IPS-NIHi11 (cell line): ENCODE measurements at places on chromosomes 2 and 18.
A peak's percentile ranks its signal among the peaks of the same experiment; 100 is the strongest.

GRCh38 chr18:51630706-51631105 lies 433.2 kb upstream of the MEX3C start:
- no peak for DNase-seq

DNA sequence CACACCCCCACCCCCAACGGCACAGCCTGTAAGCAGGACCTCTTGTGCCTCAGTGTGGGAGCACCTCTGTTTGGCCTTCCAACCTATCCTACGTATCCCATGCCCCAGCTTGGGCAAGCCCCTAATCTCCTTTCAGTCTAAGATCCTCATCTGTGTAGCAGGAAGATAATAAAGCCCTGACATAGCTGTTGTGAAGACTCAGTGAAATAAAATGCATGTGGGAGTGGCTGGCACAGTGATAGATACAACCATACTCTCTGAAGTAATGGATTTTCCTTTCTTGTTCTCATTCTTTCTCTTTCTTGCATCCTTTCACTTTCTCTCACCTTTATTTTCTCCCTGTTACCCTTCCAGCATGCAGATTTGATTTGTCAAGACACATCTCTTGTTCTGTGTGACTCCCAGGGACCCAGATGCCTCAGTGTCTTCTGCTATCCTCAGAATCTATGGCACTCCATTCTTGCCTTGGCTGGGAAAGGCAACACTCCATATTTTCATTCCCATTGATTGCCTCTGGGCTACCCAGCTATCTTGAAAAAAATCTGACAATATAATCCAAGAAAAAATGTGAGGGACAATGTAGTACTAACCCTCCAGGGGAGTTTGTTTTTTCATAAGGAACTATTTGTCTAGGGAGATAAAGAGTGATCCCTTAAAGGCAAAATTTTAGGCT lies 207.2 kb upstream of the SETBP1 start:
- no peak for DNase-seq

- no peak for DNase-seq
Observed at GRCh38 chr2:170087413-170087793, 90.5 kb upstream of the MYO3B start.

DNA sequence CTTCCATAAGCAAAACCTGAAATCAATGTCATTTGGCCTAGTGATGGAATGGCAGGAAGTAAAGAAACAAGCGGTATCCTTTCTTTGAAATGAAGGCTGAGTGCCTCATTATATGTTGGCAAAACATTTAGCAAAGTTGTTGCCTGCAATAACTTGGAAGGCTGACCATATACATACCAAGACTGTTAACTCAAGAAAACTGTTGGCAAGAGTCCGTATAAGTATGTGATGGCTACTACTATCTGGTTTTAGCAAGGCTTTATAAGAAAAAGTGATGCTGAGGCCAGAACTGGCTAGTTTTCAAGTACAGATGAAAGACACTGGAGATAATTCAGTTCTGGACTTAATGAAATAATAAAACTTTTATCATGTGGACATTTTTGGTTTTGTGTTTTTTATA lies 356.2 kb downstream of the ZNF521 start:
- no peak for DNase-seq

- DNase-seq, result no peak
Observed at GRCh38 chr2:74959106-74959751, 786 bp downstream of the POLE4 start.

- no peak for DNase-seq
Observed at GRCh38 chr2:28545590-28546200, 49.8 kb downstream of the PLB1 start.

DNA sequence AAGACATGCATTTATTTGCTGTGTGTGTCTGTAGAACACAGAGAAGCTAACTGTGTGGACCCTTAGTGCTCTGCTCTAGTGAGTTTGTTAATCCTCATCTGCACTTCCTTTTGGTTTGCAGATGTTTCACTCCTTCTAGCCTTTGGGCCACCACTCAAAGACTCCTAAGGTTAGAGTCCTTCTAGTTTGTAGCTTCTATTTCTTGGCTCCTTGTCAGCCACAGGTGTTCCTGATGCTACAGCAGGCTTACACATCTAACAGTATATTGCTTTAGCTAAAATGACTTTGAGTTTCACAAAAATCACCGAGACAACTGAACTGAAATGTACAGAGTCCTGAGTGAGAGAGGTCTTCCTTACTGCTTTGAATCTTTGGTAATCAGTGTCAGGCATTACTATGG lies 551.4 kb downstream of the NRXN1 start:
- DNase-seq, result no peak

GRCh38 chr2:73920577-73921545 lies 5.8 kb upstream of the DGUOK start:
- DNase-seq, result peak; percentile 86

DNA sequence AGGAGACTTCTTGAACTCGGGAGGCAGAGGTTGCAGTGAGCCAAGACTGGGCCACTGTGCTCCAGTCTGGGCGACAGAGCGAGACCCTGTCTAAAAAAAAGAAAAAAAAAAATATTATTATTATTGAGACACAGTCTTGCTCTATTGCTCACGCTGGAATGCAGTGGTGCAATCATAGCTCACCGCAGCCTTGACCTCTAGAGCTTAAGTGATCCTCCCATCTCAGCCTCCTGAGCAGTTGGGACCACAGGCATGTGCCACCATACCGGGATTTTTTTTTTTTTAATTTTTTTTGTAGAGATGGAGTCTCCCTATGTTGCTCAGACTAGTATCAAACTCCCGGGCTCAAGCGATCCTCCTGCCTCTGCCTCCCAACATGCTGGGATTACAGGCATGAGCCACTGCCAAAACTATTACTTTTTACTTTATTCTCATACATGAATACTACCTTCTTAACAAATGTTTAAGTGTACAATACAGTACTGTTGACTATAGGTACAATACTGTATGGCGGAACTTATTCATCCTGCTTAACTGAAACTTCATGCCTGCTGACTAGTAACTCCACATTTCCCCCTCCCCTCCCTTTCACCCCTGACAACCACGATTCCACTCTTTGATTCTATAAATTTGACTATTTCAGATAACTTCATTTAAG lies 15.5 kb downstream of the FBXO11 start:
- no peak for DNase-seq

DNA sequence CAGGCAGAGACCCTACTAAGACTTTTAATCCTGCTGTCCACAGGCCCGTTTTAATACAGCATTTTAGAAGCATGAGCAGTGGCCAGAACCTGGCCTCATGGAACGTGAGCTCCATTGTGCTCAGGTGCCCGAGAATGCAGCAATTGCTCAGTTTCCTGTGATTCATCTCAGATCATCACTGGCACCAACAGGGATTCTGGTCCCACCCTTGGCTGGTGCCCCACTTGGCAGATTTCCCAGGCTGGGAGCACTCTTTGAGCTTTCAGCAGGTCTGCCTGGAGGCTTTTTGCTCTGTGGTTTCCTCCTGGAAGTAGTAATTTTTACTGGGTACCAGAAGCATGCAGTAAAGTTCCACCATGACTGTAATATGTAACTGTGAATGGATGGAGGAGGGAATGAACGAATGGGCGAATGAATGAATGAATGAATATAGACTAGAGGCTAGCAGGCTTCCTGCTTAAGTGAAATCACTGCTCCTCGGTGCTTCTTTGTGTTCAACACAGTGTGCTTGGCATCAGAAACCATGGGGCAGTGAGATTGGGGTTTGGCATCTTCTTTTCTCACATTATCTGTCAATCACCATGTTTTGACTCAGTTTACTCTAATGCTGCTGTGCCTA lies 312.9 kb downstream of the PRKCE start:
- peak; percentile 38 for DNase-seq

- DNase-seq, result no peak
Observed at GRCh38 chr2:230589497-230590015, 123.1 kb upstream of the CAB39 start.

- DNase-seq, result no peak
Observed at GRCh38 chr2:29719639-29720038, 201.7 kb downstream of the ALK start.

DNA sequence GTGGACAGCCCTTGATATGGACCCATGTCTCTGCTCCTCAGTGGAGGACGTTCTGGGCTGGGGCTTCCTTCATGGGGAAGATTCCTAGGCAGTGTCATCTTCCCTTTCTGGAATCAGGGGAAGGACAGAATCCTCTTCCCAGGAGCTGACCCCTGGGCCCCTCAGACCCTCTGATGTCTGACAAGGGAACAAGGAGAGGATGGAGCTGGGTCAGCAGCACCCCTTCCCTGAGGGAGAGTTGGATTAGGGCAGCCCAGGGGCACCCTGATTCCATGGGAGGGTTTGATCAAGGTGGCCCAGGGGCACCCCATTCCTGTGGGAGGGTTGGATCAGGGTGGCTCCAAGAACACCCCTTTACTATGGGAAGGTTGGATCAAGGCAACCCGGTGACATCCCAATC lies 86.5 kb downstream of the ACKR3 start:
- DNase-seq, result no peak

DNA sequence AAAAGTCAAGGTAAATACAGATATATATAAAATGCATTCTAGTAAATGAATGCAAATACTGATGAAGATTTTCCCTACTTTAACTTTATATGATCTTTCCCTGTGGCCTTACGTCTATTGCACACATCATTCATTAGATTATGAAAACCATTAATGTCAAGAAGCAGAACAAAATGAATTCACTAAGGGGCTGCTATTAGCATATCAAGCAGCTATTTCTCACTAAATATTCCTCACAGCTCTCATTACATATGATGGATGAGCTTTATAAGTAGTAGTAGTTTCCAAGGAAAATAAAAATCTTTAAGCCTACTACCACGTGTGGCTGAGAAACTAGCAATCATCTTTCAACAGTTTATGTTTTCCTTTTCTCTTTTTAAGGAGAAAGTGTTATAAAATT lies 702.8 kb upstream of the SLC39A10 start:
- no peak for DNase-seq

GRCh38 chr18:231563-231962 lies 36.3 kb downstream of the THOC1 start:
- DNase-seq, result no peak

DNA sequence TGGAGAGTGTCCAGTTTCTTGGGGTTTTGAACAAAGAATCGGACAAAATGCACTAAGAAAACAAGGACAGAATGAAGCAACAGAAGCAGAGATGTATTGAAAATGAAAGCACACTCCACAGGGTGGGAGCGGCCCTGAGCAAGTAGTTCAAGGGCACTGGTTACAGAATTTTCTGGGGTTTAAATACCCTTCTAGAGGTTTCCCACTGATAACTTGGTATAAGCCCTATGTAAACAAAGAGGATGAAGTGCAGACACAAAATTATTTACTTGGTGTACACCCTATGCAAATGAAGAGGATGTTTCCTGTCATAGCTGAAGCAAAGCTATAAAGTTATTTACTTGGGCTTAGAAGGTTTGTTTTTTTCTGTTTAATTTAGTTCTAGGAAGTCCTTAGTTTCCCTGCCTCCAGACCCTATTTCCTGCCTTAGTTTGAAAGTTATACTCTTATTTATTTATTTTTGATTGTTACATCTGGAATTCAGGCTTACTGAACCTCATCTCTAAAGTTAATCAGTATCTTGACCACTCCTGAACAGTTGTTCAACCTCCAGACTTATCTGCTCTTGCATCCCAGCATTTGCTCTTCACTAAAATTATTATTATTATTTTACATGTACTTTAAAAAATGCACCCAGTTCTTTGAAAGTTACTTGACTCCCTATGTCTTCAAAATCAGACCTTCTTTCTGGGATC lies 193.5 kb downstream of the SPP2 start:
- no peak for DNase-seq
